ENCODE measurements at places on chromosomes 16 and 17. TPM values are rescaled to one million over a fixed set of nuclear protein-coding genes. Genes with fewer than 3 reads are reported as not detected.

DNA sequence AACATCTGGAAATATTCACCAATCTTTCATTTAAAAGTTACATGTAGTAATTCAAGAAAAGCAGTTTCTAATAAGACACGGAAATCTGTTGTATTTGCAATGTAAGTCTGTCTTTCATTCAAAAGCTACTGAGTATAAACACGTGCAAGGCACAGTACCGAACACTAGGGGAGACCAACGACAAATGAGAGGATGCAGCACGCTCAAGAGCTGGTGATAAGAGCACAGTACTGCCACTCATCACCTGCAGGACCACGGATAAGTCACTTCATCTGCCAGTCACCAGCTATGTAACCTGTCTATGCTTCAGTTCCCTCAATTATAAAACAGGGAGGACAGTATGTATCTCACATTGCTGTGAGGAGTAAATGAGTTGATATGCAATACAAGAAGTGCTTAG lies 67.1 kb downstream of the CLEC18A start:
- no peak for DNase-seq

DNA sequence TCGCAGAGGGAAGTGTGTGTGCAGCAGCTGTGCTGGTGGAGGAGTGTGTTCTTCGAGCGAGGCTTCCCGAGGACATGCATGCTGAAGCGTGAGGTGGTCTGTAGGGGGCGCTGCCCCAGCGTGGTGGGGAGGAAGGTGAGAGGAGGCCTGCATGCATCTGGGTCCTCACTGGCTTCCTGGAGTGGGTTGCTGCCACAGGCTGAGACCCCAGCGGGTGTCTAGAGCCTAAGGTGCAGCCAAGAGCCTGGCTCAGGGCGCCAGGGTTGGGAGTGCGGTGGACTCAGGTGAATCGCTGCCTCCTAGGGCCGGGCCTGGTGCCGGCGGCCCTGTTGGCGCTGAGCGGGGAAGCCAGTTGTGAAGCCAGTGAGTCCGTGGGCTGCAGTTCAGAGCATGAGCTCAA lies 7.5 kb upstream of the HSD3B7 start:
- no peak for DNase-seq

- peak; percentile 70 for DNase-seq
Observed at GRCh38 chr16:3112058-3112880, at the start of gene ZNF205. Gene ZNF205, plus strand, starts transcription at chr16:3112586. Its CDS starts 845 bp downstream, at chr16:3113431.

DNA sequence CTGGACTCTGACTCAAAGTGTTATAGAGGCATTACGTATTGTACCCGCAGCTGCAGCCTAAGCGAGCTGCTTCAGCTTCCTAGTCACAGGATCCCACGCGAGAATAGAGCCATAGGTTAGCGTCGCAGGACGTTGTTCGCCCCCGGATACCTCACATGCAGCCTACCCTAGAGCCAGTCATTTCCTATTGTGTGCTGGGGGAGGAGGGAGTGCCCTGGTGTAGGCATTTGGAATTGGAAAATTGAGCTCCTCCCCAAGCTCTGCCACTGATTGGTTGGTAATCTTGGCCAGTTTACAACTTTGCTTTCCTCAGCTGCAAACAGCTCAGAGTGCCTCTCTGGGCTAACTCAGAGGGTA lies 530 bp downstream of the NAA60 start:
- DNase-seq, result no peak

DNA sequence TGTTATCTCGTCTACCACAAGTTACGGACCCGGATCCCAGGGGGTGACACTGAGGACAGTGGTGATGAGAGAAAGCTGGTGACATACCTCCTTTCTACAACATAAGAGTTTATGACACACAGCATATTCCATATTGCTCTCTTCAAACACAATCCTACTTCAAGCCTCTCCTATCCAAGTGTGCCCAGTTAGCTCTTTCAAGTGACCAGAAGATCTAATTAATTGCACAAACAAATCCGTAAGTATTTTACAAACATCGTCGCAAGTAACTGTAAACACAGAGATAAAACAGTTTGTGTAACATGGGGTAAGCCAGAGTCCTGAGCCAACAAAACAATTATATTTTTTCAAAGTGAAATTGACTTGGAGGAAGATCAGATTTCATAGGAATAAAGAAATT lies 235.0 kb downstream of the CHD9NB start:
- no peak for DNase-seq

DNA sequence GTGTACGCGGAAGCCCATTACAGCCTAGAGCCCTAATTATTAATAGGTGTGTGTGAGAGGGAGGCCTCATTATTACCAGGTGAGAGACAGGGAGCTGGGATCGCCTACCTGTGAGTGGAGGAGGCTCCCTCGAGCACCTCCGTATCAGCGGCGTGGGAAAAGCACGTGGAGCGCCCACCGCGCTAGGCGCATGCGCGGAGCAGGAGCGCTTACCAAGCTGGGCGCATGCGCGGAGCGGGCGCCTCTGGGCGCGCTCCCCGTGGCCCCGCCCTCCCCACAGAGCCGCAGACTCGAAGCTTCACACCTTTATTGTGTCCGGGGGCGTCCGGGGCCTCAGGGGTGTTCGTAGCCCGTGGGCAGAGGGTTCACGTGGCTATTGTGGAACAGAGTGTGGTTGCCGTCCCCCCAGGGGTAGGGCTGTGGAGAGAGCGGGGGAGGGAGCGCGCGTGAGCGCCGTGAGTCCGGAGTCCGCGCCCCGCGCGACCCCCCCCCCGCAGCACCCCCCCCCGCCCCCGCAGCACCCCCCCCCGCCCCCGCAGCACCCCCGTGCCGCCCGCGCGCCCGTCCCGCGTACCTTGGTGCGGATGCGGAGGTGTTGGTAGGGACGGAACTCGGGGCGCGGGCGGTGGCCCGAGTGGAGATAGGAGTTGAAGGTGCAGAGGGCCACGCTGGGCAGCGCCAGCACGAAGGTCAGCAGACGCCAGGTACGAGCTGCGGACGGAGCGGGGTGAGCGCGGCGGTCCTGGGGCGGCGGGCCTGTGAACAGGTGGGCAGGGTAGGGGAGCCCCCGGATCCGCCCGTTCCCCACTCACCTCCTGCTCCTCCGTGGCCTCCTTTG lies 500 bp downstream of the COX6A2 start:
- DNase-seq, result peak; percentile 52

GRCh38 chr17:39782980-39783379 lies 45.2 kb downstream of the GRB7 start:
- DNase-seq, result no peak

DNA sequence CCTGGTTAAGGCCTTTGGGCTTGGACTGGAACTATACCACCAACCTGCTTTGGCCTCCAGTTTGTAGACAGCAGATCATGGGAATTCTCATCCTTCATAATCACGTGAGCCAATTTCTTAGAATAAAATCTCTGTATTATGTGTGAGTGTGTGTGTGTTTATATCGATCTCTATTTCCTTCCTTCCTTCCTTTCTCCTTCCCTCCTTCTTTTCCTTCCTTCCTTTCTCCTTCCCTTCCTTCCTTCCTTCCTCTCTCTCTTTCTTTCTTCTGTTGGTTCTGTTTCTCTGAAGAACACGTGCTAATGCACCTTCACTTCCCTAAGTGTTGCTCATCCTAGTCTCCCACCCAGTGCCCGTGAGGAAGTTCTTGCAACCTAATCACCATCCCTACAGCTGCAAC lies 35.5 kb upstream of the PHB1 start:
- no peak for DNase-seq

DNA sequence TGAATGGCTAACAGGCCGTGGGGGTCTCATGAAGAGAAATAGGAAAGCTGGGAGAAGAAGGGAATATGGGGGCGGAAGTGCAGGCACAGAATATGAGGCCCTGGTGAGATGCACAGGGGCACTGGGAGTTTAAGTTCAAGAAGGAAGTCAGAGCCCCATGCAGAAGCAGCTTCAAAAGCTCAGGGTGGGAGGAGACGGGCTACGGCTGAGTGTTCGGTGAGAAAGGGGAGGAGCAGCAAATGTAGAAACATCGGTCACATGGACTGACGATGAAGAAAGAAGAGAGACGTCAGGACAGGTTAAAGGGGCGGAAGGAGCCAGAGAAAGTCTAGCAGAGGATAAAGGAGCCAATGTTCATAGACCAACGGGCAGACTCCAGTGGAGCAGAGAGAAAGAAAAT lies 204.5 kb upstream of the ZFHX3 start:
- DNase-seq, result no peak

Gene OR1A2
- not detected for total RNA-seq

GRCh38 chr16:4487955-4488498 lies 11.8 kb downstream of the HMOX2 start:
- DNase-seq, result no peak

GRCh38 chr17:77472468-77473310 lies 331.9 kb downstream of the SEC14L1 start:
- no peak for DNase-seq
